ENCODE measurements at places on chromosomes 3 and 15.

GRCh38 chr3:6803619-6804018 lies 57.3 kb upstream of the GRM7 start:
- DNase-seq, result no peak

DNA sequence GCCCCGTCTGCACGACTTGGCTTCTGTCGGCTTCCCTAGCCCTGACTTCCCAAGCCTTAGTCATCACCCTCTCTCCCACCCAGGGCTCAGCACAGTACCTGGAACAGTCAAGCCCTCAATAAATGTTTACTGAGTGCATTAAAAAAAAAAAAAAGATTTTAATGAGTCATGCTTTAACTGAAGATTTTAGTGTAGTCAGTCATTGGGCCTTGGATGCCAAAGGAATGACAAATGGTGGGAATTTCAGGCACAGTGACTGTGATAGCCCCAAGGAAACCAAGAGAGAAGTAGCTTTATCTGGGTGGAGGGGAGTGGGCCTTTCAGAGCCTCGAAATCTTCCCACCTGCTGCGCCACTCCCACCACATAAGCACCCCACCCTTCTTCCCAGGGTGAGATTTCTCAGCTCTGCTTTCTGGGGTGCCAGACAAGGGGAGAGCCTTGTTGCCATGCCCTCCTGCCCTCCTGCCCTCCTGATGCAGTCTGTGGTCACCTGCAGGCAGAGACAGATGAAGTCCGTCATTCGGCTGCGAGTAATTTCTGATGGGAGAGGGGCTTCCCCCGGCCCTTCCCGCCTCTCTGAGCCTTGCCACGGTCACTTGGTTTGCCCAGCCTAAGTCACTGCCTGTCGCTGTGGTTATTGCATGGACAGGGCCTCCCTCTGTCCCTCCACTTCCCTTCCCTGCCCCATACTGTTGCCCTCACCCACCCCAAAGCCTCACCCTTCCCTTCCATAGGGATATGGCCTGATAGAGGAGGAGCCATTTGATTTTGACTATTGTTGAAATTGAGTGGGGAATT lies 41.8 kb downstream of the SMAD3 start:
- DNase-seq, result no peak

DNA sequence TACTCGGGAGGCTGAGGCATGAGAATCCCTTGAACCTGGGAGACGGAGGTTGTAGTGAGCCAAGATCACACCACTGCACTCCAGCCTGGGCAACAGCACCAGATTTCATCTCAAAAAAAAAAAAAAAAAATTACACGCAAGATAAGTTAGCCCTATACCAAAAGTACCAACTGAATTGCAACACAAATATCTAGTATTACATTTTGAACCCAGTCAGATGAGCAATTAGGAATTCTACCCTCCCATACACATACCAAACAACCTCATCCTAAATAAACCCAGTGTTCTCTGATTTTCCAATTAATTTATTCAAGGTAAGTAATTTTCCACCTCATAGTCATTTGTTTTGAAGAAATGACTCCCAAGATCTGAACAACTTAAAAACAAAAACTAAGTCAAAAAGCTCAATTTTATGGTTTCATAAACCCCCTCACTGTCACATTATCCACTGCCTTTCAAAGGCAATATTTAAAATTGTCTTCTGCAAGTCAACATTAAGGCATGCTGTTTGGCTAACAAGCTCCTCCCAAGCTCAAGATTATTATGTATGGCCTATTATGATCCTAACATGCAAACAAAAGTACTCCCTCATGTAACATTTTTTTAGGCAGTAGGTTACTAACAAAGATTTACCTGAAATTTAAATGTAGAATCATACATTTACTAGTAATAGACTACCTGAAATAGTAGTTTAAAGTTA lies 4.5 kb downstream of the RAF1 start:
- no peak for DNase-seq

- DNase-seq, result no peak
Observed at GRCh38 chr3:48320996-48321395, 12.5 kb downstream of the SPINK8 start.

GRCh38 chr3:154657218-154657617 lies 227.2 kb upstream of the GPR149 start:
- no peak for DNase-seq

DNA sequence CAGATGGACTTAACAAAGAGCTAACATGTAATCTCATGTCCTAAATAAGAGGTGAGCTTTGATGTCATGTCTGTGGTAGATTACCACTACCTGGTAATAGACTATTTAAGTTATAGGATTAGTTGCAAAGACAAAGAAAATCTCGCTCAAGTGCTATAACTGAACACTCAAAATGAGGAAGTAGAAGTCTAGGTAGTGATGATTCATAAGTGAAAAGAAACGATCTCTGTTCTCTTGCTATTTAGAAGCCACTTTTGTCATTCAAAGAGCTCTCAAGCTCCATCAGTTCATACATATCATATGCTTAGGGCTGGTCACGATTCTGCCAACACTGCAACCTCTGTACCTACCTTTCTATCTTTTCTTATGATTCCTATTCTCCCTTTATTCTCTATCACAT lies 110.9 kb downstream of the EDEM1 start:
- no peak for DNase-seq

DNA sequence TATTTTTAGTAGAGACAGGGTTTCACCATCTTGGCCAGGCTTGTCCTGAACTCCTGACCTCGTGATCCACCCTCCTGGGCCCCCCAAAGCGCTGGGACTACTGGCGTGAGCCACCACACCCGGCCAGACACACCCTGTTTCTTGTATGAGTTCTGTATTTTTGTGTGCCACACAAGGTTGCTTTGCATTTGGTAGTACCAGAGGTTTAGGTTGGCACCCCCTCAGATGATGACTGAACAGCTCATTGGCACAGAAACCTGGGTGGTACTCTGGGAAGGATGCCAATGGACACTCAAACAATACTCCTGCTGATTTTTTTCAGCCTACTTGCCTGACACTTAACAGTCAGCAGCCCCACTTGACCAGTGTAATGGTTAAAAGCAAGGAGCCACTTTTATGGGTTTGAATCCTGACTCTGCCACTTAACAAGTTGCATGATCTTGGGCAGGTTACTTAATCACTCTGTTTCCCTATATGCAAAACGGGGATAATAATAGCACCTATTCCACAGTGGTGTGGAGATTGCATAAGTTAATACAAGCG lies 39.2 kb upstream of the BCL2A1 start:
- no peak for DNase-seq

DNA sequence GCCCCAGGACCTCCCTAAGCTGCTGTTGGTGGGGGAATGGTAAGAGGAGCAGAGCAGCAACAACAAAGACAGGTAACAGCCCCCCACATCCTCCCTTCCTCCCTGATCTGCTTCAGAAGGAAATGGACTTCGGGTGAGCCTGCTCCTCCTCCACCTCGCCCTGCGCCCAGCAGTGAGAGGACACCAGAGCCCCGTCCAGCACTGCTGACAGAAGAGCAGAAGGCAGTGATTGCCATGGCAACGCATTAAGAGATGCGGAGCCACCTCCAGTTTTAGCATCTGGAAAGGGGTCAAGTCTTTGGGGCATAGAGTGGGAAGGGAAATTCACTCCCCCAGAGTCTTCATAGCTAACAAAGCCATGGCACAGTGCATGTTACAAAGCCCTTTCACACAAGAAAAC lies 77.6 kb upstream of the HRH1 start:
- no peak for DNase-seq

DNA sequence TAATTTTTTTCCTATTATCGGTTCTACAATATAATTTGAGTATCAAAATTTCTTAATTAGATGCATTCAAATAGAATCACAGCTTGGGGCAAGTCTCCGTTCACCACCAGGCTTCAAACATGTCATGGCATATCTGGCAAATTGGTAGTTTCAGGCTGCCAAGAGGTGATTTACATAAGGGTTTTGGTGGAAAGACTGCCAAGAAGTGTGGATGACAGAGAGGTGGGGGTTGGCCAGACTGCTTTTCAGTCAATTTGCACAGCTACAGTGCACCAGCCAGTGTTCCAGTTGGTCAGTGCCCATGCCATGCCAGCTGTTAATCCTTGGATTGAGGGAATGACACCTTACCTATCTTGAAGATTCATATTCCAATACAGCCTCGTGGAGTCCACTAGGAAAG lies 8.4 kb upstream of the GSK3B start:
- no peak for DNase-seq

- DNase-seq, result no peak
Observed at GRCh38 chr15:90807074-90807785, 61.2 kb upstream of the FURIN start.

DNA sequence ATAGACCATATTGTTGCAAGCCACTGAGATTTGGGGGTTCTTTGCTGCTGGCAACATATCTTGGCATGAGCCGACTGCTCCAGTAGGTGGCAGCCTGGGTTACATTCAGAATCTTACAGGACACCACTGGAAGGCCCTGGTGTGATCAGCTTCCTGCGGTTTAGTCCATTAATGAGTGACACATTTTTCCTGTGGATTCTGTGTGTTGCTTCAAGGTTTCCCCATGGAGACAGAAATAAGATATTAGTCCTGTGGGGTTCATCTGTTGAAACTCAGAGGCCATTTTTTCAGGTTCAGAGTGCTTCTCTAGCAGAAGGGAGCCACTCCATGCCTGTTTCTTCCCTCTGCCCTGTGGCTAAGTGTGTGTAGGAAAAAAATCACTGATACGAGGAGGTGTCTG lies 116.2 kb downstream of the MFSD1 start:
- DNase-seq, result peak; percentile 29

DNA sequence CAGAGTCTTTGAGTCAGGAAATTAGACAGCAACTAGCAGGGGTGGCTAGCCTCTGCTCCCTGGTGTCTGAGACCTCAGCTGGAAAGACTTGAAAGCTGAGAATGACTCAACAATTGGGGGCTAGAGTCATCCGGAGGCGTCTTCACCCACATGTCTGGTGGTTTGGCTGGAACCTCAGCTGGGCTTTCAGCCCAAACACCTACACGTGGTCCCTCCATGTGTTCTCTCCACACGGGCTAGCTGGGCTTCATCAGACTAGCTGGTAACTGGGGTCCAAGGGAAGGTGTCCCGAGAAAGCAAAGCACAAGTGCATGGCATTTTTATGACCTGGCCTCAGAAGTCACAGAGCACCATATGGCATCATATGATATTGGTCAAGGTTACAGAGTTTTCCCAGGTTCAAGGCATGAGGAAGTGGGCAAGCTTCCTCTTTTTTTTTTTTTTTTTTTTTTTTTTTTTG lies 19.9 kb upstream of the ABHD2 start:
- no peak for DNase-seq

GRCh38 chr3:191246630-191247029 lies 47.6 kb downstream of the OSTN start:
- no peak for DNase-seq

- DNase-seq, result no peak
Observed at GRCh38 chr3:71896751-71897150, 111.8 kb upstream of the PROK2 start.

DNA sequence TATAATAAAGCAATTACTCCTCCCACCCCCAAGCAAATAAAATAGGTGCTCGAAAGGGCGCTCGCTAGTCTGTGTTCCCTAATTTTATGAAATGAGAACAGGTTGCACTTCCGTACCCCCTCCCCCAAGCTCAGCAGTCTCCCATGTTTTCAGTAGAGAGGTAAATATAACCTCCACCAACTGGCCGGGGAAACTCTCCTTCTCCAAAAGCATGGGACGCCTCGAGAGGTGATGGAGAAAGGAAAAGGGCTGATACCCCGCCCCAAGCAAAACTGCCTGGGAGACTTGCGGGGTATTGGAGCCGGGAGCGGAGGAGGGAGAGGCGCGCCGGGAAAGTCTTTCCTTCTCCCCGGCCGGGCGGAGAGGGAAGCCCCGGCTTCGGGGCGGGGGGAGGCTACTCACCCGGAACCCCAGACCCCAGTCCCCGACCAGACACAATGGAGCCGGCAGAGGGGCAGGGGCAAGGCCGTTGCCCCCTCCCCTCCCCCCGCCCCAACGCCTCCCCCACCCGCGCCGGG lies 605 bp downstream of the DCUN1D1 start:
- peak; percentile 53 for DNase-seq

DNA sequence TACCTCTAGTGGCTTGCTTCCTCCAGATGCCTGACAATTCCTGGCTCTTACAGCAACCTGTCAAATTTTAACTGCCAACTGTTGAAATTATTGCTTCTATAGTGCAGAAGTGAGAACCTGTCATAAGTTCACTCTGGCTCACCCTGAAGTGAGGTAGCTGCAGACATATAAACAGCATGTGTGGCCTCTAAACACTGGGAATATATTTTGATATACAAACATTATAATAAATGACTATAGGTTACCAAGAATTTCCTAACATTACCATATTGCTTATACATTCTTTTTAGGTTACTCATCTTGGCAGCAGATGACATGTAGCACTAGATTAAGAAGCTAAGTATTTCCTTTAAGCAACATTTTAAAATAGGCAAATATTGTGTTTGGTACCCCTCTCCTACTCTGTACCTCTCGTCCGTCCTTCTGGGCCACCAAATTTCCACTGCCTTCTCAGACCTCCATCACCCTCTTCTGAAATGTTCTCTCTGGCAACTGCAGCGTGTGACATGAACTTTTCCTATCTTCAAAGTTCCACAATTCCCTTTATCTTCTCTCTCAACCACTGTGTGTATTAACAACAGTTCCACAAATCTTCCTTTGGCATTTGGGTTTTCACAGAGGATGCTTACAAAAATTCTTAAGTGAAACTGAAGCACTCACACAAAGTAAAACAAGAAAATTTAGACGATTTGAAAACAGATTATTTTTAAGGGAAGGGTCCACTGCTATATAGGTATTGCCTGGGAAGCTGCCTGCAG lies 15.3 kb upstream of the XXYLT1 start:
- DNase-seq, result no peak

DNA sequence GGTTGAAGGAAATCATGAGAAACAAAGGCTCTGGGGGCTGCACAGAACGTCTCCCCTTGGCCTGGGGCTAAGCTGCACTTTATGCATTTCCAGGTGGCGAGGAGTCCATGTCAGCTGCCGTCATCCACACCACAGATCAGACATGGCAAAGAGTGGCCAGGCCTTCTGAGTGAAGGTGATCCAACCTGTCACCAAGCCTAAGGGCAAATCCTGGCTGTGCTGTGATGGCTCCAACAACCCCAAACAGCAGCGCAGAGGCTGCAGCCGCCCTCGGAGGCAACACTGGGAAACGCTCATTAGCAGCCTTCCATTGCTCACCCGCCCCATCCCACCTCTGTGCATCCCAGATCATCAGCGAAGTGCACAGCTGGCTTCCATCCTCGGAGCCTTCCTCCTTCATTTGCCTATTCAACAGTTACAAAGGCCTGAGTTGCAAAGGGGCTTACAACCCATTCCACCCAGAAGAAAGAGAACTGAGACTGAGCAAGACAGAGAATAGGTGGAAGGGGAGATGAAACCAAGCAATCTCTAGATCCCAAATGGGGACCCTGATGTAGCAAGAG lies 55.7 kb downstream of the SRGAP3 start:
- no peak for DNase-seq

DNA sequence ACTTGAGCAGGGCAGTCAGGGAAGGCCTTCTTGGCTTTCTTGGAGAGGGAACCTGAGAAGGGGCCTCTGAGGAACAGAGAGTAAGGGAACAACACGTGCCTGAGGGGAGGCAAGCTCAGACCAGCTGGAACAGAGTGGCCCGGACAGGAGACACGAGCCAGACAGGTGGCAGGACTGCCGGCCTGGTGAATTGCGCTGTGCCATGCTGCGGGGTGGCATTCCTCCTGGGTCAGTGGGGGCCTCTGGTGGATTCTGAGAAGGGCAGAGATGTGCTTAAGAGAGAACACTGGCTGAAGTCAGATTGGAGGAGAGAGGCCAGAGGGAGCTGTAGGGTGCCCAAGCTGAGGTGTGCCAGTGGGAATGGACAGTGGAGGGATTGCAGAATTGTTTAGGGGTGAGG lies 4.9 kb downstream of the CHAC1 start:
- peak; percentile 48 for DNase-seq

All from femur (tissue), 1 donor.